GM23248 (cell line): ENCODE measurements at places on chromosomes 6 and 20. TPM values are rescaled to one million over a fixed set of nuclear protein-coding genes. Genes with fewer than 3 reads are reported as not detected.

DNA sequence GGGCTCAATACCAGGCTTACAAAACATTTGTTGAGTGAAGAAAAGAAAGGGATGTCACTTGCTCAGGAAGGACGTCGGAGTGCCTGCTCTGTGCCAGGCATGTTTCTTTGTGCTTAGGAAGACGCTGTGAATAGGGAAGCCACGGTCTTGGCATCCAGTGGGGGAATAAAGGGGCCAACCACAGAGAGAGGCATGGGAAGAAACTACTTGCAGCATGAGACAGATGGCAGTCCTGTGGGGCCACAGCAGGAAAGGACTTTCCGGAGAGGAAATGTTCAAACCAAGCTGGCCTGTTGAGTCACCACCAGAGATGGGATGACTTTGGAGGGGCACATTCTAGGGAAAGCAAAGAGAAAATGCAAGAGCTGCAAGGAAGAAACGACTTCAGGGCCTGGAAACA, 173.2 kb downstream of the CDH26 start:
- DNase-seq, result no peak

DNA sequence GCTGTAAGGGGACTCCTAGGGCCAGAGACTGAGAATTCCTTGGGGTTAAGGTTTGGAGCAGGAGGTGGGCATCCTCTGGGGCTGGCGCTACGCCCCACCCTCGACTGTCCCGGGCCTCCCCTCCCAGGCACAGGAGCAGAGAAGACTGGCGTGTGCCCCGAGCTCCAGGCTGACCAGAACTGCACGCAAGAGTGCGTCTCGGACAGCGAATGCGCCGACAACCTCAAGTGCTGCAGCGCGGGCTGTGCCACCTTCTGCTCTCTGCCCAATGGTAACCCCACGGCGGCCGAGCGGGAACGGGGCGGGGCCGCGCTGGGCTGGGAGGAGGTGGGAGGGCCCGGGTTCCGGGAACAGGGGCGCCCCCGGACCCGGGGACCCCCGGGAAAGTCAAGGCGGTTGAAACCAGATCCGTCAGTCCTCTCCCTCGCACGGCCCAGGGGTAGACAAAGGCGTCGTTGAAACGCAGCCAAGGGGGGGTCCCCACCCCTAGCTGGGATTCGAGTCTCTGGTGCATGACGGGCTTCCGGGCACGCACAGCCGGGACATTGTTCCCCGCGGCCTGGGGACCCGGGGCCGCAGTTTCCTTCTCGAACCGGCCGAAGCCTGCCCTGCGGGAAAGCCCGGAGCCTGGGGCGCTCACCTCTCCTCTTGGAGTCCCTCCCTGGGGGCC, 844 bp downstream of the WFDC2 start:
- DNase-seq, result peak; percentile 54

Gene NKAPL
- 3.2 and 3.5 TPM in 2 replicates for polyA plus RNA-seq

GRCh38 chr20:39745380-39745779, 783.2 kb downstream of the DHX35 start:
- DNase-seq, result no peak

Gene MROH8
- polyA plus RNA-seq, result 0.89 and 1.0 TPM in 2 replicates

GRCh38 chr6:154206141-154206540, 150.5 kb downstream of the IPCEF1 start:
- DNase-seq, result no peak

Gene PRSS35
- not detected in 2 replicates for polyA plus RNA-seq

DNA sequence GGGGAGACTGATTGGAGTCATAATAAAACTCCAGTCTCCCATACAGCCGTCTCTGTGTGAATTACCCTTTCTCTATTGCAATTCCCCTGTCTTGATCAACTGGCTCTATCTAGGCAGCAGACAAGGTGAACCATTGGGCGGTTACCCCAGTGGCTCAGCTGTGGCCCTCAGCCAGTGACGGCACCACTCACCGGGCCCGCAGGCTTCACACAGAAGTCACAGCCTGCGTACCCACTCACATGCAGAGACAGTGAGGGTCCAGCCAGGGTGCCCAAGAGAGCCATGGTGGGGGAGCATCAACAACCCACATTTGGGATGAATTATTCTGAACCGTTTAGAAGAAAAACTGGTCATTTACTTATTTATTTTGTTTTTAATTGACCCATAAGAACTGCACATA, 78.5 kb downstream of the WDR27 start:
- no peak for DNase-seq

GRCh38 chr6:3061501-3061941, 6.8 kb upstream of the RIPK1 start:
- DNase-seq, result peak; percentile 74

Gene TBXT
- not detected in 2 replicates for polyA plus RNA-seq

GRCh38 chr6:12049165-12049564, 37.1 kb downstream of the HIVEP1 start:
- DNase-seq, result no peak

GRCh38 chr6:39804466-39805065, 12.4 kb downstream of the DAAM2 start:
- DNase-seq, result peak; percentile 93

GRCh38 chr20:20083807-20084206, 31.5 kb downstream of the CFAP61 start:
- DNase-seq, result peak; percentile 55

DNA sequence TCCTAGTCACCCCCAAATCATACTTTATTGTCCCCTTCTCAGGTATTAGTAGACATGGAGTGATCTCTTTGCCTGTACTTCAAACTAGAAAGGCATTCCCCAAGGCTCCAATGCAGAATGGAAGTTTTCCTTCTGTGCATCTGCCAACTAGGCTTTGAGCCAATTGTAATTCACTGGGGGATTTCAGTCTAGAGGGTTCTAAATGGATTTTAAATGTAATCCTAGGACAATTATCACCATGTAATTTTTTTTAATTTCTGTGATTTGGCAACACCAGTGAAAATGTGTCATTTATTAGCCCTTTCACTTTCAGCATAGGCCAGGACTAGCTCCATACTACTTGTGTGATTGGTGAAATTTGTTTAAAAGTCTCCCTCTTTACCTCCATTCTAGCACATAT, 557.6 kb upstream of the MARCKS start:
- no peak for DNase-seq
